Keratinocyte (primary cell): ENCODE measurements at places on chromosomes 7 and 10. TPM values are rescaled to one million over a fixed set of nuclear protein-coding genes. Genes with fewer than 3 reads are reported as not detected.

GRCh38 chr7:140597428-140597949 lies 43.1 kb downstream of the DENND2A start:
- DNase-seq: no peak

- no peak for DNase-seq
These were observed 128.6 kb downstream of the WDR37 start for GRCh38 chr10:1184541-1185430.

- DNase-seq: no peak
These were observed 67.0 kb upstream of the PLXDC2 start for GRCh38 chr10:19749185-19749729.

GRCh38 chr10:124560377-124561105 lies 98.9 kb downstream of the LHPP start:
- no peak for DNase-seq

DNA sequence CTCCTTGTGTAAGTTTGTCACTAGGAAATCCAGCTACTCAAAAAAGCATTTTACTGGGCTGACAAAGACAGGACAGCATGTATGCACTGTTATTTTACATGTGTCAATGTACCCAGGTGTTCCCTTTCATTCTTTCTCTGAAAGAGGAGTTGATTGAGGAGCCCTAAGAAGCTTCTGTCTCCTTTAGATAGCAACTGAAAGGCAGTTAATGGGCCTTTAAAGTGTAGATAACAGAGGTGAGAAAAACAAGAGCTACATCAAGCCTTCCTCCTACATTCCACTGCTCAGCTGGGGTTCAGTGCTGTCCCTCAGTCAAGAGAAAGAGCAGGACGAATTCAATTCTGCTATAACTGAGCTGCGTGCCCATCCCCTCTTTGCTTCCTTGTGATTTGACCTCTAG lies 12.8 kb upstream of the WIPF3 start:
- DNase-seq: no peak

DNA sequence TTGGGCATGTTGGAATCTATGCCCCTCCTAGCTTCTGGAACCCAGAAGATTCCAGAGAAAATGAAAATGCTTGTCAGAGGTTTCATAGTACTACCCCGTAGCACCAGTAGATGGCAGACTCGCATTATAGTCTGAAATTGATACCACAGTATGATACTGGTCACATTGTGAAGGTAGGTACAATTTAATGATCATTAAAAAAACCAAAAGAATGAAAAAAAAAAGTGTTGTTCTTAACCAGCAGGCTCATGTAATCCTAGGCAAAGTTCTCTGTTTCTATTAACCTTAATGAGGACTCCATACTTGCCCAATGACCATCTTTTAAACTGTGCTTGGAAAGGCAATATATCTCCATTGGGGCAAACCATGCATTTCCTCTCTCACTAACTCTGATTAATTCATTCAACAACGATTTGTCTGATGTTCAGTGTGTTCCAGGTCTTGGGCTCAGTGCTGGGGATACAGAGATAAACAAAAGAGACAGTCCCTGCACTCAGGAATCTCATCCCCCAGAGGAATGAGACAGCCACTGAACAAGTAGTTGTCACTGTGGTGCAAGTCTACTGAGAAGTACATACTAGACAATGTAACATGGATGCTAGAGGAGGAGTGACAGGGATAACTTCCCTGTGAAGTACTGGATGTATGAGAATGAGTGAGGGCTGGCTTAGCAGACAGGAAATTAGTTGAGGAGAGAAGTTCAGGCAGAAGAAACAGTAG lies 223.5 kb upstream of the PHYHIPL start:
- DNase-seq: no peak

- DNase-seq: no peak
These were observed 9.1 kb upstream of the HOXA13 start for GRCh38 chr7:27208998-27209397.

- DNase-seq: no peak
These were observed 10.5 kb downstream of the ADARB2 start for GRCh38 chr10:1726861-1727260.

DNA sequence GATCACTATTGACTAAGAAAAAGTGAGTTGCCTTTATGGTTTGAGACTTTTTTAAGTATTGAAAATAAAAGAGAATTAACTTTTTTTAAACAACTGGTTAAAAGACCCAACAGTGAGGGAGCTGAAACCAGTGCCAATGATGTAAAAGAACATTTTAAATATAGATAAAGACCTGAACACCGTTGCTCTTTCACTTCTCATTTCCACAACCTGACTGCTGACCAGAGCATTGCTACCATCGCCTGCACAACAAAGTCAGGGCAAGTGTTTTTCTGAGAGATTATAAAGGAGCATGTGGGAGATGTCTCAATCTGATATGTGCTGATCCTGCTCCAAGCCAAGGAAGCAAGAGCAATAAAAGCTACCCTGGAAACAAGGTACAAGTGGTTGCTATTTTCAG lies 34.7 kb downstream of the IMMP2L start:
- no peak for DNase-seq

DNA sequence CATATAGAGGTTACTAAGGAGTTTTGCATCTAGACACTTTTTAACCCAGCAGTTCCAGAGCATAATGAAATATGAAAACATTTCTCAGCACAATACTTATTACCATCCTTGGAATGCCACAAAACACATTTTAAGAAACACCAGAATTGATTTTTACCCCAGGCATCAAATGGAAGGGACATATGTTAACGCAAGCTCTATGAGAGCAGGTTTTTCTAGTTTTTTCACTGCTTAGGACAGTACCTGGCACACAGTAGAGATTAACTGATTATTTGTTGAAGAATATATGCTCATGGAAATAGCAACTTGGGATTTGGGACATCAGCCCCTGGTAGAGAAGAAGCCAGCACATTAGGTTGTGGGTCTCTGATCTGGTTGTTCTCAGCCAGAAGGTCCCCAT lies 67.0 kb upstream of the ARID5B start:
- DNase-seq: no peak

DNA sequence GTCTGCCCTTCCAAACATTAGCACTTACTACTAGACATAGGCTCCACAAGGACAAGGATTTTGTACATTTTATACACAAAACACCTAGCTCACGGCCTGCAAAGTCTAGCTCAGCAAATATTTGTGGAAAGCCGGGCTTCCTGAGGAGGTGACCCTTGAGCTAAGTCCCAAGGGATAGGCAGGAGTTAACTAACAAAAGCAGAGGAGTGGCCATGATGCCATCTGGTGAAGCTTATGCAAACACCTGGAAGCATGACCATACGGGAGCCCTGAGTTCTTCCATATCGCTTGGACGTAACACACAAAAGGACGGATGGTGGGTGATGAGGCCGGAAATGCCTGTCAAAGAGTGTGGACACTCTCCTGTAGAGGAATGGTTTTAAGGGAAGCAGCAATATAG lies 25.9 kb upstream of the YAE1 start:
- DNase-seq: no peak

DNA sequence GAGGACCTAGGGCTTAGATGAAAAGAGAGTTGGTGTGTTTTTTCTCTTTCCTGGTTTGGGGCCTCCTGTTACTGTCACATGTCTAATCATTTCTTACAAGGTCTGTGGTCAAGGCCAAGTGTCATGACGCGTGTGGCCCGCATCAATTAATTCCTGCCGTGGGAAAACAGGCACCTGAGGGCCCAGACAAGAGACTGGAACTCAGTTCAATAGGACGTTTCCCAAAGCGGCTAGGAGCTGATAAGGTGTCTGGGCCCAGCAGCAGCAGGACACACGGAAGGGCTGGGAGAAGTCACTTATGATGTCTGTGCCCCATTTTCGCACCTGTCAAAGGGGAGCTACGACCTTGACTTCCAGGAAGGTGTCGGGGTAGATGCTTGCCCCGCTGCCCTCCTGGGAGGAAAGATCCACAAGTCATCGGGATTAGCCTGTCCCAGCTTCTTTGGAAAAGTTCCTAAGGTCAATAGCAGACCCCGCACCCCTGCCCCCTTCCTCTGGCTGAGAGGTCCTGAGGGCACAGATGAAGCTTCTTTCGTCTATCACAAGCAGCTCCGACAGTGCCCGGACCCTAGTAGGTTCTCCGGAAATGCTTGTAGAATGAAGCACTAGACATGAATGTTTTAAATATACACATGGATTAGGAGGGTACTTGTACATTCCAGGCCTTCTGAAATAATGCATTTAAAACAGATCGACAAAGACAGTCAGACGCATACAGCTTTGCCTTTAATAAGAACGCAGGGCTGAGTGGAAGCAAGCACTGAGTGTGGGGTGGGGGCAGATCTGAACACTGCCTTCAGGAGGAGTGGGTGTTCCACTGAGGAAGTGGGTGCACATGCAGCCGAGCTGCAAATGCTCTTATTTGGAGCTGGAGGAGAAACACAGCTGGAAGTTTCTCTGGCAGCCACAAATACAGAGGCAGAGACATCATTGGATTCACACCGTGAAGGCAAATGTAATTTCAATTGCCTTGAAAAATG lies 237.5 kb upstream of the GRB10 start:
- DNase-seq: no peak

GRCh38 chr7:50982626-50983025 lies 199.9 kb upstream of the GRB10 start:
- DNase-seq: no peak

DNA sequence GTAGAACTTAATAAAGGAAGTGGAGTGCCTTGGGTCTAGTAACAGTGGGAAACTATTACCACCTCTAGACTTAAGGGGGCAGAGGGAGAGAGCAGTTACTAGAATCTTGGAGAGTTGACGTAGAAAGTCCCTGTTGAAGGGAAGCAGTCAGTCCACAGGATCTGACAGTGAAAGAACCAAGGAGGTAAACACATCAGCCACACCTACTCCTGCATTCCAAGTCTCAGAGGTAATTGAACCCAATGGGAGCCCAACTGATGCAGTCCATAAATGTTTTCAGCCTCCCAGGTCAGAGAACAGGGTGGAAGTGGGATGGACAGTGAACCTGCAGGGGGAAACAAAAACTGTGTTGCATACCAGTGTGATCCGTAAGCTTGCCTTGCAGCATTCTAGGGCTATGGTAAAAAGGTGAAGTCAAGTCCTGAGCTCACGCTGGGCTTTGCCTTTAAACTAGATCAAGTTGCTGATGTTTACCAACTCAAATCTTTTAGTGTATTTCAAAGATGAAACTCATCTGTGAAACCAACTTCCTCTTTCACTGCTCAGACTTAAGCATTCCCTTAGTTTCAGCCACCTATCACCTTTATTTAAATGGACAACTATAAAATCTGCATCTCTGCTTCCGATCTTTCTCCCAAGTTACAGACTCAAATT lies 57.2 kb downstream of the SLC16A12 start:
- no peak for DNase-seq

GRCh38 chr10:77837248-77837924 lies 89.2 kb downstream of the DLG5 start:
- no peak for DNase-seq

DNA sequence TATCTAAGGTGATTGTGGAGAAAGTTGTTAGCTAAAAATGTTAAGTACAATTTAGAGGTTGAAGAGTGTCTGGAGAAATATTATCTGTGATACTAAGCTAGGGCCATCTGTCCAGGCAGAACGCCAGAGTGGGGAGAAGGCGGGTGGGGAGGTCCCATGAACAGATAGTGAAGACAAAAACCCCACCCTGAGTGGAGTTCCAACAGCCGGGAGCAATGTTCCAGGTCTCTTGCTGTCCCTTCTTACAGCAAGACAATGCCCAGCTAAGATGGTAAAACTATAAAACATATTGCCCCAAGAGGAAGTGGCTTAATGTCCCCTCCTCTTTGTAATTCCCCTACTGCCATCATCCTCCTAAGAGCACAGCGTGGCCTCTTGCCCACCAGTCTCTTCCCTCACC lies 10.4 kb upstream of the IL15RA start:
- DNase-seq: no peak

GRCh38 chr7:114481999-114482398 lies 67.4 kb downstream of the FOXP2 start:
- DNase-seq: no peak

DNA sequence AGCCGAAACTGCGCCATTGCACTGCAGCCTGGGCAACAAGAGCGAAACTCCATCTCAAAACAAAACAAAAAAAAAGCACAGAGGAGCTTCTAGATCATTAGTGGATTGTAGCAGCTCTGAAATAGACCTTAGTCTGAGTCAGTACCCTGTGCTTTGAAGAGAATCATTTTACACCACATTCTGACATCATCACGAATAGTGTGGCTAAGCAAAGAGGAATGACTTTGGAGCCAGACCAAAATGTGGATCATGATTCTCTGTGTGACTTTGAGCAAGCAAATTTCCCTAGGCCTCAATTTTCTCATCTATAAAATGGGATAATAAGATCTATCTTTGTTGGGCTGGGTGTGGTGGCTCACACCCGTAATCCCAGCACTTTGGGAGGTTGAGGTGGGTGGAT lies 618.9 kb downstream of the CALN1 start:
- no peak for DNase-seq

DNA sequence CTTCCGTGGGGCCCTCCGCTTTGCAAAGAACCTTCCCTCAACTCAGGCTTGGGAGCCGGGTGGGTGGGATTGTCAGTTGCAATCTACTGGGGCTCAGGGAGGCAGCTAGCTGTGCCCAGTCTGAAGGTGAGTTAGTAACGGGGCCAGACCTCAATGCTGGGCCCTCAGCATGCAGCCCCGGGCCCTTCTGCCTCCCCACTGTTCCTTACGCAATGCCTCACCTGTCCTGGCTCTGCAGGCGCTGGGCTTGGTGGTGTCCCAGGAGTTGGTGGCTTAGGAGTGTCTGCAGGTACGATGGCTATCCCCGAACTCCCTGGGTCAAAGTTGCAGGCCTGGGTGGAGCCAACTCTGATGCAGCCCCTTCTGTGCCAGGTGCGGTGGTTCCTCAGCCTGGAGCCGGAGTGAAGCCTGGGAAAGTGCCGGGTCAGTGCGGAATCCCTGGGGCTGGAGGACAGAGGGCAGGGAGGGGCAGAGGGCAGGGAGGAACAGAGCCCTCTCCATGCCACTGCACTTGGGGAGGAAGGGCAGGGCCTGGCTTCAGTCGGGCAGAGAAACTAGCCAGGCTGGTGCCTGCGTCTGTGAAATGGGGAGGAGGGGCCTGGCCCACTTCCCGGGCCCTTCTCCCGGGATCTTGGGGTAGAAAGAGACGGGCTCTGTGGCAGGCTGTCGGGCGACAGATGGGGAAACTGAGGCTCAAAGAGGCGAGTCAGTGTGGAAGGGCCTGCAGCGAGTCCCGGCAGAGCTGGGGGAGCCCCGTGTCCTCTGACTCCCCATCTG lies 15.0 kb downstream of the ELN start:
- DNase-seq: no peak

The EEPD1 gene
- polyA plus RNA-seq: 1.1 to 2.6 TPM (median 1.2 TPM) in 3 replicates

The TNRC18 gene
- 9.3 to 25.7 TPM (median 13.2 TPM) in 3 replicates for polyA plus RNA-seq

The CD36 gene
- 0.05 to 1.1 TPM (median 0.59 TPM) in 3 replicates for polyA plus RNA-seq

The PDGFA gene
- polyA plus RNA-seq: 12.4 to 22.6 TPM (median 14.8 TPM) in 3 replicates

The TWNK gene
- polyA plus RNA-seq: 10.1 to 16.9 TPM (median 12.9 TPM) in 3 replicates

The CFAP58 gene
- polyA plus RNA-seq: 0.82 to 2.3 TPM (median 1.4 TPM) in 3 replicates

The CLDN15 gene
- polyA plus RNA-seq: 1.9 to 4.1 TPM (median 2.4 TPM) in 3 replicates

The OR2A1 gene
- polyA plus RNA-seq: not detected in 3 replicates

The AKR1D1 gene
- not detected in 3 replicates for polyA plus RNA-seq

The NKX6-2 gene
- polyA plus RNA-seq: not detected in 3 replicates

The RASSF4 gene
- 0.20 to 0.54 TPM (median 0.23 TPM) in 3 replicates for polyA plus RNA-seq

The ZNF282 gene
- polyA plus RNA-seq: 12.1 to 14.7 TPM (median 13.1 TPM) in 3 replicates

The PANK1 gene
- polyA plus RNA-seq: 6.0 to 9.5 TPM (median 6.8 TPM) in 3 replicates

The CFAP43 gene
- polyA plus RNA-seq: 0.20 to 0.26 TPM (median 0.25 TPM) in 3 replicates

The GSAP gene
- polyA plus RNA-seq: 2.8 to 5.4 TPM (median 5.0 TPM) in 3 replicates

The CHAT gene
- polyA plus RNA-seq: not detected in 3 replicates
